ENCODE measurements at places on chromosomes 6 and 20. TPM values are rescaled to one million over a fixed set of nuclear protein-coding genes. Genes with fewer than 3 reads are reported as not detected.

The BHLHE23 gene
- not detected for total RNA-seq

The CAPN11 gene
- not detected for total RNA-seq

The DDAH2 gene
- total RNA-seq = 147 TPM

The TRIM10 gene
- total RNA-seq = not detected

The MUC21 gene
- total RNA-seq = not detected

The TFAP2A gene
- total RNA-seq = 24.3 TPM

The CPNE5 gene
- not detected for total RNA-seq

The PROKR2 gene
- total RNA-seq = not detected

The POU3F2 gene
- not detected for total RNA-seq

The OR12D2 gene
- total RNA-seq = not detected

The SLC12A5 gene
- 0.33 TPM for total RNA-seq

The NKX2-2 gene
- total RNA-seq = not detected
